Right atrium auricular region (tissue), 2 donors: ENCODE measurements at places on chromosomes 16 and 17. TPM values are rescaled to one million over a fixed set of nuclear protein-coding genes. Genes with fewer than 3 reads are reported as not detected.

DNA sequence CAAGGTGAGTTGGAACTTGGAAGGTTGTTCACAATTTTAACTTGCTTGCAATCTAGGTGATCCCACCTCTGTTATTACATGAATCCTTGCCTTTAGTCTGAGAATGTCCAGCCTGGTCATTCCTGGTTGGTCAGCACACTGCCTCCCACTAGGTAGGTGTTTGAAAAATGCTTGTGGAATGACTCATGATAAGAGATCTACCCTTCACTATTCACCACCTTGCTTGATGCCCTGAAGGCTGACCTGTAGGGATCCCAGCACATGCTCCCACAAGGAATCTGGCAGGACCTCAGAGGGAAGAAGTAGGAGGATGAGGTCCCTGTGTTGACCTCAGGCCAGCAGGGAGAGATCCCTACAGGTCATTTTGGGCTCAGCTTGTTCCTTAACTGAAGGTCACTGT, 30.2 kb upstream of the ABCA3 start:
- no peak for DNase-seq

GRCh38 chr16:12028288-12028619, 51.7 kb downstream of the SNX29 start:
- DNase-seq = no peak

- no peak for DNase-seq
Observed at GRCh38 chr16:73033271-73033998, 14.5 kb downstream of the ZFHX3 start.

- no peak for DNase-seq
Observed at GRCh38 chr16:20743591-20743990, 2.0 kb upstream of the THUMPD1 start.

GRCh38 chr16:53152329-53152728, 97.5 kb downstream of the CHD9 start:
- DNase-seq = no peak

KRT33A gene
- not detected for total RNA-seq
